Aorta (tissue), 5 donors: ENCODE measurements at places on chromosomes 5 and 9. TPM values are rescaled to one million over a fixed set of nuclear protein-coding genes. Genes with fewer than 3 reads are reported as not detected.

GRCh38 chr9:9963841-9964240, 649.0 kb downstream of the PTPRD start:
- no peak for DNase-seq

DNA sequence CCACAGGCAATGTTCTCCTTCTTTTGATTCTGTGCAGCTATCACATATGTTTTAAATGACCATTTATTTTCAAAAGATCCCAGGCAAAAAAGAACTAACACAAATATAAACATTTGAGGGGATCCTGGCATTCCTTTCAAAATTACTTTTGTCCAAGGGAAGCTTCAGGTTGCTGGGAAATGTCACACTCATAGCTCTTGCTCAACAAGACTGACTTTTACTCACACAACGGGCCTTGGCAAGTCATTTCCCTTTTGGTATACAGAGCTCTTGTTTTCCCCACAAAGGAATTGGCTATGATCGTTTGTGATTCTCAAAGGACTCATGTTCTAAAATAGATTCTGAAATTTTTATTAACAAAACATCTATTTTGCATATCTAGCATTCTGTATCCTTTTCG, 4.5 kb upstream of the PALM2AKAP2 start:
- DNase-seq, result no peak

DNA sequence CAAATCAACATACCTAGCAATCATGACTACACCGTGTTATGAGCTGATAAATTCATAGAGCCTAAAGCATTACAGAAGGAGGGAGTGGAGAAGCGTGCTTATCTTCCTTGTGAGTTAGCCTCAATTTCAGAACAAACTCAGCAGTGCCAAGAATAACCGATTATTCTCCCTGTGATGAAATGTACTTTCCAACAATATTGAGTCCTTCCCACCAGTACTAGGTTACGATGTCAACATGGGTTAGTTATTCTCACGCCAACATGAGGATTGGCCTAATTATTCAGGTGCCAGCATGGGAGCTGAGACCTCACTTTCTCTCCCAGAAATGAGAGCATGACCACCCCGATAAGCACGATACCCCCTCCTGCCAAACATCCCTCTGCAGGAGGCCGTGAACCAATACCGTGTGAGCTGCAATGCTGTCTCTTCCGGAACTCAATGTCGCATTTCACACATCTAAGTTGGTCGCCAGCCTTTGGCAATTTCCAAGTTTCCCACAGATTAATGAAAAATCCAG, 193.7 kb downstream of the ENC1 start:
- no peak for DNase-seq

DNA sequence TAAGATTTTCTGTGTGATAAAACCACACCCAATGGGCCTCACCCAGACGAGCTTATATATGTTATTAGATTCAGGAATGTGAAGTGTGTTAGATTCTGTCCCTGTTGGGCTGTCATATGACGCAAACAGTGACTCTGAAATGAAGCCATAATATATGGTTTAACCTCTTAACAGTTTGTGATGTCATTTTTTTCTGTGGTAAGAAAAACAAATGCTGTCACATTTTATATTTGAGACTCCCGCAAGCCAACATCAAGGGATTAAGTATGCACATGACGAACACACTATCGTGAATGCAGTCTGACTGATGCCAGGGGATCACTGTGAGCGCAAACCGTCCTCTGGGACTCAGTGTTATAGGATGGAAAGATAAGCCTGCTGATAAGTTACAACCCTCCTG, 321.7 kb downstream of the SH3GL2 start:
- DNase-seq, result no peak

- no peak for DNase-seq
Measured at GRCh38 chr5:40074826-40075225, 604.9 kb upstream of the PTGER4 start.

GRCh38 chr9:69445251-69445650, 120.2 kb downstream of the ENTREP1 start:
- DNase-seq, result no peak

GRCh38 chr5:111603446-111603827, 91.1 kb upstream of the STARD4 start:
- DNase-seq, result no peak

- no peak for DNase-seq
Measured at GRCh38 chr9:123003466-123003865, 30.0 kb upstream of the GPR21 start.

DNA sequence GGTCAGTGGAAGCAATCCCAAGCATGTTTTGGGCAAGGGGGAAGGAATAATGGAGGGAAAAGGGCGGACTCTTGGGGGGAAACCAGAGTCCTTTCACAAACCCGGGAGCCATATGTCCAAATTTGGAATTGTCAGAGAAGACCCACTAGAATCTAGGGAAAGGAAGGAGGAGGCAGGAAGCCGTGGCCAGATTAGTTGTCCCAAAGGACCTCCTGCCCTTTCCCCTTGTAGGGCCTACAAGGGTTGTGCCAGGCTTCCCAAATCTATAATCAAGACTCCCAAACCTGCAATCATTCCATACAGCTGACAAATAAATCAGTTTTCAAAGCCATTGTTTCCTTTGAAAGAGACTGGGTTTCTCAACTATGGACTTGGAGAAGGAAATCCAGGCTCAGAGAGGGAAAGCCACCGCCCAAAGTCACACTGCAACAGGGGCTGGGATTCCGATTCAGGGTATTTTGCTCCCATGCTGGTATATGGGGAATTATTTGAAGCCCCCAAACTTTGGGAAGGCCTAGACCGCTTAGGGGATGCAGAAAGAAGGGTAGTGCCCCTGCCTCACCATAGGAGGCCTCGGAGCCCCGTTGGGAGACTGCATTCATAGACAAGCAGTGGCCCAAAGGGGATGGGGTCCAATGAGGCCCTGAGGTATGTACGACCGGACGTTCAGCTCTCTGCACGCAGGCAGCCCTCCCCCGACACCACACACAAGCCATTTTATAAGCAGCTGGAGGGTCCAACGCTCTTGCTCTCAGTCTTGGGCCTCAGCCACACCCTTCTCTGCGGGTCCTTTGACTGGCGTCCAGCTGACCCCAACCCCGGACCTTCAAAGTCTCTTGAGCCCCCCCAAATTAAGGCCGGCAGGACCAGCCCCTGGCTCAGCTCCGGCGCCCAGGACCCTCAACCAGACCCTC, 815 bp downstream of the ANXA6 start:
- no peak for DNase-seq

TMC1 gene
- total RNA-seq, result 2.9 TPM

QRFP gene
- not detected for total RNA-seq

INVS gene
- 19.6 TPM for total RNA-seq
